ENCODE measurements at places on chromosomes 3 and 15. TPM values are rescaled to one million over a fixed set of nuclear protein-coding genes. Genes with fewer than 3 reads are reported as not detected.

Gene ASB14
- not detected for total RNA-seq

- no peak for DNase-seq
Measured at GRCh38 chr3:186138272-186138981, 29.5 kb upstream of the ETV5 start.

- no peak for DNase-seq
Measured at GRCh38 chr3:56190130-56190529, 278.1 kb downstream of the ERC2 start.

DNA sequence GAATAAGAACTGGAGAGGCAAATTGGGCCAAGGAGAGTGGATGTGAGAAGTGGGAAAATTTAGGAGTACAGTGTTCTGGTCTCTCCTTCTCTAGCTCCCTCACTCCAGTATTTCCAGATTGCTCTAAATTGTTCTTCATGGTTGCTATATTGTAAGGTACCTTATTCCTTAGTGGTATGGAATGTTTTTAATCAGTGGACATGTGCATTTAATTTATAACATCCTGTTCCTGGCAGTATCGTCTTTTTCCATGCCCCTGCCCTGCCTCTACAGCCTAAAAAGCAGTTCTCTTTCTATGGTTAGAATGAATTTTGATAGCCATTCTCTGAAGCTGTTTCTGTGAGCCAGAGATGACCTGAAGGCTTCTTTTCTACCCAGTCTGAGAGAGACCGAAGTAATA lies 180.5 kb downstream of the TCF12 start:
- DNase-seq: no peak

GRCh38 chr15:59203008-59203407 lies 3.6 kb upstream of the LDHAL6B start:
- no peak for DNase-seq

Gene PFN2
- 35.6 TPM for total RNA-seq

GRCh38 chr3:102741694-102742093 lies 306.9 kb downstream of the ZPLD1 start:
- no peak for DNase-seq

Gene CX3CR1
- 0.59 TPM for total RNA-seq

Gene WDR72
- total RNA-seq: 1.2 TPM

DNA sequence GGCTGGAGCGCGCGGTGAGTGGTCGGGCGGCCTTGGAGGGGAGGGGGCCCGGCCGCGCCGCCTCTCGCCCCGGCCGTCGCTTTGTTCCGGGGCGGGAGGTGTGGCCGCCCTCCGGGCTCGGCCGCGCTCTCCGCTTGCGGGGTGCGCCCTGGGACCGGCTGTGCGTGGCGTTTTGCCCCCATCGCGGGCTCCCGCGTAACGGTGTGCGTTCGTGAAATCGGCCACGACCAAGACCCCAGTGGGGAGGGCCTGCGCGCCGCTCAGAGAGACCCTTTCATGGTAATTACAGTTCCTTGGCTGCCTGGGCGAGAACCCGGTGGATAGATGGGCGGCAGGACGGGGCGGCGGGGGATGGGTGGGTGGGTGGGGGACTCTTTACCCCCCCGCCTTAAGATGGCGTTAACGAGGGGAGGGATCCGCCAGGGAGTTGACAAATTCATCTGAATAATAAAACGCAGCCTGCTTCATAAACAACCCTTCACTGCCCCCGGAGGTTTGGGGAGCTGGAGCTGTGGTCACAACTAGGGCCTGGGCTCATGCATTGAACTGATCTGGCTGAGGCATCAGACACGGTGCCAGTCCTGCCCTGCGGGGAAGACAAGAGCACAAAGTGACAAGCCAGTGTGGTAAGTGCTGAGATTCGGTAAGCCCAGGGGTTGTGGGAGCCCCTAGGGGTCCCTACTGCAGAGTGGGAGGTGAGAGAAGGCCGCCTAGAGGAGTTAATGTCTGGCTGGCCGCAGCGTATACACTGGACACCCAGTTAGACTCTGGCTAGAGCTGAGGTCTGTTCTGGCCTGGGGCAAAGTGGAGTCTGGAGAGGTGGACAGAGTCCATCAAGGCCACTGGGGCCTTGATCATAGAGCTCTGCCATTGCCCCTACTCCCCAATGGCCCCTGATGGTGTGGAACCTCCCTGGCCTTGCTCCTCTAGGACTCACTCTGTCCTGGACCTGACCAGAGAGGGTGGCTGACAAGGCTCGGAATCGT lies 668 bp downstream of the MRAS start:
- DNase-seq: no peak

Gene FILIP1L
- 6.7 TPM for total RNA-seq

DNA sequence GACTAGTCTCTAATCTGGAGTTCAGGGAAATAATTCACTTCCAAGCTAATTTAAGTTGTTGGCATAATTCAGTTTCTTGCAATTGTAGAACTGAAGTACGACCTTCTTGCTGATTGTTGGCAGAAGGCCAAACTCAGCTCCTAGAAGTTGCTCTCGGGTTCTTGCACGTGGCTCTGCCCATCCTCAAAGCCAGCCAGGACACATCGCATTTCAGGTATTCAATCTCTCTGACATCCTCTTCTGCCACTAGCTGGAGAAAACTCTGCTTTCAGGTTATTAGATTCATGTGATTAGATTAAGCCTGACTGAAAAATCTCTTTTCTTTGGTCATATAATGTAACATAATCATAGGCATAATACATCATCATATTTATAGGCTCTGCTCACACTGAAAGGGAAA lies 362.0 kb downstream of the ZPLD1 start:
- DNase-seq: no peak

- no peak for DNase-seq
Measured at GRCh38 chr3:167241048-167241845, 138.8 kb downstream of the ZBBX start.

Measured in left colon (tissue), 2 donors.